ENCODE measurements at places on chromosomes 6 and 20.

GRCh38 chr6:64680446-64680845, 1026.6 kb downstream of the EYS start:
- no peak for DNase-seq

DNA sequence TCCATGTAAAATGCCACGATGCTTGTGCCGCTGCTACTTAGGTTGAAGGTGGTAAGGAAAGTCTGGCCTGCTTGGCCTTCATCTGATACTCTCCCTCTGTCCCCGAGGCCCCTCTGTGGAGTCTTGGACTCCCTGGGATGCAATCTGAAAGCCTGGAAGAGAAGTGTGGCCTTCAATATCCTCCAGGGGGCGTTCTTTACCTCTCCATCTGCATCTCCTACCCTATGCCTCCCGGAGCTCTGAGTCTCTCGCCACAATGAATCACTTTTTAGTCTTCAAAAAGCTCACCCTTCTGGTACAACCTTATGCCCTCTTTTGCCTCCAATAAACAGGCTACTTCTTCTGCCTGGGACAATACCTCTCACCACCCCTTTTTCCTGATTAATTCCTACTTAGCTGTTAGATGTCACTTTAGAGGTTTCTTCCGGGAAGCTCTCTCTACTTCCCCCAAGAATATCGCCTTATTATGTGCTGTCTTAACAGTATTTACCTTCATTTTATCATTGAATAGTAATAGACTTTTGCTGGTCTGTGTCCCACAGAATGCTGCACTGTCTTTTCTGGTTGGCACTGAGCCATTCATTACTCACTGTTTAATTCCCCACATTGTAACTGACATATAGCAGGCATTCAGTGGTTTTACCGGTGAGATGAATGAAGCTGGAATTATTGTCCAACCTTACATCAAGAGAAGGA, 13.9 kb upstream of the ATG5 start:
- DNase-seq: peak; percentile 32

DNA sequence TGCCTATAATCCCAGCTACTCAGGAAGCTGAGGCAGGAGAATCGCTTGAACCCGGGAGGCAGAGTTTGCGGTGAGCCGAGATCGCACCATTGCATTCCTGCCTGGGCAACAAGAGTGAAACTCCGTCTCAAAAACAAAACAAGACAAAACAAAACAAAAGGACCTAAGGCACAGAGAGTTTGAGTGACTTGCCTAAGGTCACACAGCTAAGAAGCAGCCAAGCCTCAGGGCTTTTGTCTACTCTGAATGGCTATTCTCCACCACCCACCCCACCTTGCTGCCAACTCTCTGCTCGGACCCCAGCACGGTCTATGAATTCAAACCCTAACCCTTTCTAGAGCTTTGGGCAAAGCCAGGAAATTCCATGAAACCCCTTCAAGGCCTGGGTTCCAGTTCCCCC, 19.1 kb upstream of the TTPAL start:
- no peak for DNase-seq

DNA sequence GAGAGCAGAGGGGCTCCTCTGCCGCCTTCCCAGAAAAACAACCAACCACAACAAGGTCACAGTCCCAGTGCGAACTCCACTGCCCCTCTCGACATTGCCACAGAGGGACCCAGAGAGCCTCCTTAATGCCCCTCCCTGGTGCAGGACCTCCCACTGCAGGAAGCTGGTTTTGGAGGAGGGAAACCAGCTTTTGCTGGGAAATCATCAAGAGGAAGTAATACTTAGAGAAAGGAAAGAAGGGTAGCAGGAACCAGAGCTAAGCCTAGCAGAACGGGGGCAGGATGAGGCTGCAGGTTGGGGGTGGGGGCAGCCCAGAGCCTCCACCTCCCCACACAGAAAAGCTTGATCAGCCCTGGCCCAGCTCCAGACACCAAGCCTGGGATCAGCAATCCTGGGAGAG, 37.7 kb upstream of the SIRPA start:
- no peak for DNase-seq

GRCh38 chr6:70371454-70372105, 41.7 kb upstream of the FAM135A start:
- peak; percentile 33 for DNase-seq

DNA sequence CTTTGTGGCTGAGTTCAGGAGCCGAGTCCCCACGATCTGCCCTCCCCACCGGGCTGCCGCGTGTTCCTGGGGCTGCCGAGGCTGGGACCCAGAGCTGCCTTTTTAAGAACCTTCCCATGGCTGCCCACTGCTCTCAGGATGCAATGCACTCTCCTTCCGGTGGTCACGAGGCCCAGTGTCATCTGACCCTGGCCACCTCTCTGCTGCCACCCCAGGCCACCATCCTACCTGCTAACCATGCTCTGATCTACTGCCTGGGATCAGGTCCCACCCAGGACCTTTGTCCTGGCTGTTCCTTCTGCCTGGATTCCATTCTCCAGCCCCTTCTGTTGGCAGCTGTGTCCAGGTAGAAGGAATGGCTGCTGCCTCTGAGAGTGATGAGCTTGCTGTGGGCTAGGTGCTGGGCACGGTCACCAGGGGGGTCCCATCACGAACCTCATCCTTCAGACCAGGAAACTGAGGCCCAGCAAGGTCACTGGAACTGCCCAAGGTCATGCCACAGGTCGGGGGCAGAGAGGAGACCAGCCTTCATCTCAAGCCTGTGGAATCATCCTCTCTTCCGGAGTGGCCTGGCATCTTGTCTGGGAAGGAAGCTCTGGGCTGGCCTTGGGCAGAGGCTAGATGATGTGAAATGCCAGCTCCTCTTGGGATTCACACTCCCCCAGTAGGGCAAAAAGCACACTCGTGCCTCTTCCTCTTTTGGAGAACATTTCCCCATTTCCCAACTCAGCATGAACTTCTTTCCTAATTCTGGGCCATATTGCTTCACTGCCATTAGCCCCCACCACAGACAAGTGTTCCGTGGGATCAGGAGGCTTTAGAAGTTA, 20.5 kb downstream of the PCK1 start:
- DNase-seq: no peak

GRCh38 chr6:34233867-34234266, 2.8 kb upstream of the HMGA1 start:
- no peak for DNase-seq

DNA sequence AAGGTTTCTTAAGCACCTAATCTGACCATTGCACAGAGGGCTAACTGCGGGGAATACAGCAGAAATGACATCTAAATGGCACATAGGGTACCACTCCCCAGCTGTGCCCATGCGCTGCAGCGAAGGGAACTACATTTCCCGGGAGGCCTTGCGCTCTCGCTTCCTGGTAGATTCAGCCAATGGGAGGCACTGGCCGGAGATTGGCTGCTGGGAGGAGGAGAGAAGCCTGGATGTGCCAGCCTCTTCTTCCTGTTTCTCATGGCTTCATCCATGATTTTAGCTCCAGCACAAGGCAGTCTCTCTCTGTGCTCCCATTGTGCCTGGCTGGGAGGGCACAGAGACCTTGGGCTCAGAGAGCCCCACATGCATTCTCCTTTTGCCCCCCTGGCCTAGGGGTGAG, 101.7 kb upstream of the FOXA2 start:
- peak; percentile 14 for DNase-seq

GRCh38 chr6:45488889-45489288, 111.2 kb upstream of the SUPT3H start:
- DNase-seq: no peak

DNA sequence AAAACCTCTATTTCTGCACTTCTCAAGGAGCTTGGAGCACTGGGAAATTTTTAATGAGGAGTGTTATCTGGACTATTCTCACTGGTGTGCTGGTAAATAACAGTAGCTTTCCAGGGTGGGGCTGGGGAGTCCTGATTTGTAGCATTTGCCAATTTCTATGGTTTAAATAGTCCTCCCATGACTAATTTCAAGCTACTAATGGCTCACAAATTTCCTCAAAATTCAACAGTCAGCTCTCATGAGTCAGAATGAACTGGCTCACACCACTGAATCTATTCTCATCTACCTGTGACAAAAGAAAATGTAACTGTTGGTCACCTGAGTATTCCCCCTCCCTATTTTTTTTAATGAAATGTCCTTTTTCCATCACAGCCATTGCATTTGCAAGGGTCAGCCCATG, 449.6 kb downstream of the KIF16B start:
- DNase-seq: no peak

DNA sequence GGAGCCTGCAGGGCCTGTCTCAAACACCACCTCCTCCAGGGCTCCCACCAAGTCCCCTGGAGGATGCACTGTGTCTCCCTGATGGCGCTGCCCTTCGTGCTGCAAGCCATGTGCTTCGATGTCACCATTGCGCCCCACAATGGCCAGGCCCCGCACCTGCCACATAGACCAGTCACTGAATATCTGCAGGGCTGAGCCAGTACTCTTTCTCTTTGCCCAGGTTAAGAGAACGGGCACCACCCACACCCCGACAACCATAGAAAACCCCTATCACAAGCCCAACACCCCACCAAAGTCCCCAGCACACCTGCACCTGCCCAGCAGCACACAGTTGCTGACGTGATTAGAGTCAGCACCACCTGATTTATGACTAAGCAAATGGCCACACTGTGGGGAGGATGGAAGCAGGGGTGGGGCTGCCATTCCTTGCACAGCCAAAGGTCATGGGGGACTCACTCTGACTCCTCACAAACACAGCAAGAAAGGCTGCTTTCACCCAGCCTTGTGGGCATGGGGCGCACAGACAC, 104.3 kb downstream of the SLC23A2 start:
- DNase-seq: no peak

- DNase-seq: no peak
Observed at GRCh38 chr6:8881663-8882062, 446.3 kb upstream of the SLC35B3 start.

DNA sequence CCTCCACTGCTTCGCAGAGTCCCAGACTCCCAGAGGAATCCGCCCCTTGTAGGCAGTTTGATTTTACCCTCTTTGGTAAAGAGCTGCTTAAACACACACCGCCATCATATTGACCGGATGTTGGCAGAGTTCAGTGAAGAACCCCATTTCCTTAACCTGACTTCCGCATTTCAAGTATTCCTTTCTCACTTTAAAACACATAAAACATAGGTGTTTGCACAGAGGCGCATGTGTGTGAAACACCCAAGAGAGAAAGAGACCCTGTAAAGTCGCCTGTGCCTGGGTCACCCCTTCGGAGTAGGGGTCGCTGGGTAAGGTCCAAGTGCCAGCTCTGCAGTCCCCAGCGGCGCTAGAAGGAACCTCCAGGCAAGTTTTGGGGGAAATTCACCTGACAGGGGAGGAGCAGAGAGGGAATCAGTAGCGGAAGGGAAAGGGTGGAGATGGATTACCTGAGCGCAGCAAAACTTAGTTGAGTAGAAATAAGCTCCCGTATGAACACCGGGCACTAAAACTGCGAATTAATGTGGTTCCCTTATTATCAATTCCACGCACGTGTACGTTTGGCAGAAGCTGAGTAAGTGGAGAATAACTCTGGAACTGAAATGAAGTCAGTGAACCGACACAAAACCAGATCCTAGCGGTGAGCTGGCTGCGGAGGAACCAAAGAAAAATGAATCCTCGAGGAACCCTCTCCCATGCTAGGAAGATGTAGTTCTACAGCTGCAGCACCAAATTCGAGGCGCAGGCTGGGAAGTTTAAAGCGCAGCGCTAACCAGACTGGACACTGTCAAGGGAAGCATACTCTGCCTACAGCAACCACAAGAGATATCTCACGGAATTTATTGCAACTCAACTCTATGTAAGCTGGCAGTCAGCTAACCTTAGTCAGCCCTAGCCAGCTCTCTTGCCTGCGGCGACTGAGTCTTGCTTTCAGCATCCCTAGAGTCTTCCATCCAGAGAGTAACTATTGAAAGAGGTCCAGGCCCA, 3.5 kb upstream of the HTR1B start:
- no peak for DNase-seq

DNA sequence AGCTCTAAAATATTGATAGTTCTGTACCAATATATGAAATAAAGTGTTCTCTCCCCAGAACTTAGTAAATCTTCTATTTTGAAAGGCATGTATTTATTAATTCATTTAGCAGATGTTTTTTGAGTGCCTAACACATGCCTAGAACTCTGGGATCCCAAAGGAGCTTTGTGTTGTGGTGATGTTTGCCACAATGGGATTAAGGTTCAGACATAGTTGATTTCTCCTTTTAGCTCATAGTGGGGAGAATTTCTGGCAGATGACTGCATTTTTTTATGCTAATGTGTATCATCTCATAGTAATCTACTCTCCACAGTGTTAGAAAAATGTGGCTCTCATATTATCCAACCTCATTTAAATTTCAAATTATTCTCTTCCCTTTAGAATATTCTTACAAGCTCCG, 21.7 kb downstream of the MYB start:
- DNase-seq: no peak

GRCh38 chr20:755941-756340, 12.4 kb downstream of the SLC52A3 start:
- DNase-seq: no peak

DNA sequence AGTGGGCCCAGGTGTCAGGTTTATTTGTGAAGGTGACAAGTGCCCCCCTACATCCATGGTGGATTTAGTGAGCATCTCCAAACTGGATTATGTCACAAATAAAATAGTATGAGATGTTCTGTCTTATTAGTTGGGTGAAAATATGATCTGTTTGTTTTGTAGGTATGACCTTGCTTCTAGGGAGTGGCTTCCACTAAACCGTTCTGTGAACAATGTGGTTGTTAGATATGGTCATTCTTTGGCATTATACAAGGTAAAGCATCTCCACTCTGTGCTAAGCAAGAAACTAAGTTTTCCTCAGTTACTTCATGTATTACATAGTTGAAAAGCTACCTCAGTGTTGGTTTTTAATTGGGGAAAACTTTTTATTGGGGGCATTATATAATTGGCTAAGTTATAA, 88.4 kb downstream of the ATRN start:
- no peak for DNase-seq

DNA sequence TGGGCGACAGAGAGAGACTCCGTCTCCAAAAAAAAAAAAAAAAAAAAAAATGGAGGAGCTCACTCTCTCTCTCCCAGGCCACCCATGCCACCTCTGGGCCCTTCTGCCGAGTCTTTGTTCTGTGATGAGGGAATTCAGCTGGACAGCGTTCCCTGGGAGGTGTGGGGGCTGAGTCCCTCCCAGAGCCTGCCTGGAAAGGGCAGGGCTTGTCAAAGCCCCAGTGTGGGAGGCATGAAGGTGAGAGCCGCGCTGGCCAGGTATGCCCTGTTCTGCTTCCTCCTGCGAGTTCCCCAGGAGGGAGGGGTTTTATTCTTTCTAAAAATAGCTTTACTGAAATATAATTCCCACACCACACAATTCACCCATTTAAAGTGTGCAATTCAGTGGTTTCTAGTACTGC, 69.6 kb downstream of the TMEM242 start:
- no peak for DNase-seq

- no peak for DNase-seq
Observed at GRCh38 chr20:3783068-3783489, 1.8 kb upstream of the SPEF1 start.

DNA sequence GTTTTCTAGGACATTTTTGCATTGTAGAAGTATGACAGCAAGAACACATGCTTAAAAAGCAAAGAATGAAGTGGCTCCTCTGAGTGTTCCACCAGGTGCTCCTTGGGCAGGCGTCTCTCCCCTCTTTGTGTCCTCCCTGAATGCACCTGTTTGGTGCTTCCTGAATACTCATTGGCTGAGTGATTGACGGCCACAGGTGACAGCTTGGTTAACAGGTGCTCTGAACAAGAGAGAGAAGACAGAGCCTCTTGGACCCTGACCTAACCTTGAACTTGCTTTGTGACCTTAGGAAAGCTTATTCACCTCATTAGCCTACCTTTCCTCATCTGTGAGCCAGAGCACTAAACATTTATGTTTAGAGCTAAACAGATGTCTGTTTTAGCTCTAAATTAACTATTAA, 93.7 kb downstream of the TULP4 start:
- no peak for DNase-seq
